ENCODE measurements at places on chromosomes 6 and 20.

- DNase-seq = no peak
These were observed 92.5 kb upstream of the ADGRF1 start for GRCh38 chr6:47134476-47135189.

- DNase-seq = no peak
These were observed 421.0 kb downstream of the TENT5A start for GRCh38 chr6:81331526-81331925.

DNA sequence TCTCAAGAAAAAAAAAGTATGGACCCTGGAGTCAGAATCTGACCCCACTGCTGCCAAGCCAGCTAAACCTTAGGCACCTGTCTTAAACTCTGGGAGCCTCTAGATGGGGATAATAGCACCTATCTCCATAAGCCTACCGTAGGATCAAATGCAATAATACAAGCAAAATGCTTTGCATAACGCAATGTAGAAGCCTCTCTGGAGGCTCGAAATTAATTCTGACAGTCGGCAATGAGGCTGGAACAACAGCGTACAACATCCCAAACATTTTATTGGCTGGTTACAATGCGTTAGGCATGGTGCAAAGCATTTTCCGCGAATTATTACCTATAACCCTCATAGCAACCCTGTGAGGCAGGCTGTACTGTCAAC, 521 bp downstream of the CDK5RAP1 start:
- DNase-seq = no peak

- DNase-seq = no peak
These were observed 10.8 kb upstream of the OR2B2 start for GRCh38 chr6:27922949-27923348.

GRCh38 chr6:158599635-158600034, 39.7 kb downstream of the TMEM181 start:
- no peak for DNase-seq

DNA sequence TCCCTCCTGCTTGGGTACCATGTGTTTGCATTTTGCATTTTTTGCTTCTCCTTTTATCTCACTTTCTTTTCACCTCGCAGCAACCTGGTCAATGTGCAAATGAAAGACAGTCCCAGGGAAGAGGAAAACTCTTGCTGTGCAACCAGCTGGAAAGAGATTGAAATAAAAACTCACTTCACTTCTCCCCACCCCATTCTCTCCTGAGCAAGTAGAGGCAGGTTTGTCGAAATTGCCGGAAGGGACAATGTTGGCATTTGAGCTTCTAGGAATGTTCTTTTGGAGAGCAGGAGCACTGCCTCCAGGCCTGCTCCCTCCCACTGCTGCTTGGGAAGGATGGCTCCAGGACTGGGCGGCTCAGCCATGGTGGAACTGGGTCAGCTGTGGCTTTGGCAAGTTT, 30.6 kb downstream of the KCNG1 start:
- no peak for DNase-seq

- no peak for DNase-seq
These were observed 74.1 kb upstream of the MAP3K7 start for GRCh38 chr6:90660931-90661330.

DNA sequence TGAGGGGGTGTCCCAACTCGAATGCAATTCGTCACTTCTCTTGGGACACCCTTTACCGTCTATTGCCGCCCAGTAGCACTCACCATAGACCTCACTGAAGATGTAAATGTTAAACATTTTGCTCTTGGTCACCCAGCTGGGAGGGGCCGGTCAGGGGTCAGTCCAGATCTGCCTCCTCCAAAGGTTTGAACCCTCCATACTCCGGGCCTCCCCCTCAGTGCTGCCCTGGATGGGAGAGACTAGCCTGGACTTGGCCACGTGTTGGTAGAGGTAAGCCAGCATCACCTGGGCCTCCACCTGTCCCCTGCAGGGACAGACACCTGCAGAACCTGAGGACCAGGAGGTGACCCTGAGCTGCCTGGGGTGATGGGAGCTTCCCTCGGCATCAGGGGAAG, 5.0 kb upstream of the MYT1 start:
- DNase-seq = no peak

DNA sequence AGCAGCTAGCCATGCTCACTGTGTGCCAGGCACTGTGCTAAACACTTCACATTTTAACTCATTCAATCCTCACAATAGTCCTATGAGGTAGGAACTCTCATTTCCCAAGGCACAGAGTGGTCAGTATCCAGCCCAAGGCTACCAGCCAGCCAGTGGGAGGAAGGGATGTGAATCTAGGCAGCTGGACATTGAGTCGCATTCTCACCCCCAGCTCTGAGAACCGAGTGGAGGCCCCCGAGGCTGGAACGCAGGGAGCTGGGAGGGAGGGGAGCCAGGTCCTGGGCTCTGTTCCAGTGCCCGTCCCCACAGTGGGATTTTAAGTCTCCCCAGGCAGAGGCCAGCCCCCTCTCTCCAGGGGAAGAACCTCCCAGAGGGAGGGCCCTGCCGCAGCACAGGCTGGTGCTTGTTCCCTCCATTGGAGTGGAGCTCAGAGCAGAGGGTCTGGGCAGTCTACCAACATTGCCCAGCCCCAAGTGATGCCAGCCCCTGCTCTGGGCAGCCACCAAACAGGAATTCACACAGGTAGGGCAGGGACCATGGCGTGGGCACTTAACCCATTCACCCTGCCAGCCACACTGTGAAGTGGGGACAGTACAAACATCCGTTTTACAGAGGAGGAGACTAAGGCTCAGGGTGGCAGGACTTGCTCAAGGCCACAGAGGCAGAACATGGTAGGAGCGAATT, 131.3 kb downstream of the CEBPB start:
- DNase-seq = no peak

DNA sequence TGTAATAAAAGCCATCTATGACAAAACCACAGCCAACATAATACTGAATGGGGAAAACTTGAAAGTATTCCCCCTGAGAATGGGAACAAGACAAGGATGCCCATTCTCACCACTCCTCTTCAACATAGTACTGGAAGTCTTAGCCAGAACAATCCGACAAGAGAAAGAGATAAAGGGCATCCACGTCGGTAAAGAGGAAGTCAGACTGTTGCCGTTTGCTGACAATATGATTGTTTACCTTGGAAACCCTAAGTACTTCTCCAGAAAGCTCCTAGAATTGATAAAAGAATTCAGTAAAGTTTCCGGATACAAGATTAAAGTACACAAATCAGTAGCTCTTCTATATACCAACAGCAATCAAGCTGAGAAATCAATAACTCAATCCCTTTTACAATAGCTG, 14.0 kb upstream of the RUNX2 start:
- no peak for DNase-seq

GRCh38 chr6:70221025-70221714, 81.7 kb downstream of the COL9A1 start:
- peak; percentile 2 for DNase-seq

- DNase-seq = no peak
These were observed 222.6 kb downstream of the MYLK4 start for GRCh38 chr6:2528156-2528555.

DNA sequence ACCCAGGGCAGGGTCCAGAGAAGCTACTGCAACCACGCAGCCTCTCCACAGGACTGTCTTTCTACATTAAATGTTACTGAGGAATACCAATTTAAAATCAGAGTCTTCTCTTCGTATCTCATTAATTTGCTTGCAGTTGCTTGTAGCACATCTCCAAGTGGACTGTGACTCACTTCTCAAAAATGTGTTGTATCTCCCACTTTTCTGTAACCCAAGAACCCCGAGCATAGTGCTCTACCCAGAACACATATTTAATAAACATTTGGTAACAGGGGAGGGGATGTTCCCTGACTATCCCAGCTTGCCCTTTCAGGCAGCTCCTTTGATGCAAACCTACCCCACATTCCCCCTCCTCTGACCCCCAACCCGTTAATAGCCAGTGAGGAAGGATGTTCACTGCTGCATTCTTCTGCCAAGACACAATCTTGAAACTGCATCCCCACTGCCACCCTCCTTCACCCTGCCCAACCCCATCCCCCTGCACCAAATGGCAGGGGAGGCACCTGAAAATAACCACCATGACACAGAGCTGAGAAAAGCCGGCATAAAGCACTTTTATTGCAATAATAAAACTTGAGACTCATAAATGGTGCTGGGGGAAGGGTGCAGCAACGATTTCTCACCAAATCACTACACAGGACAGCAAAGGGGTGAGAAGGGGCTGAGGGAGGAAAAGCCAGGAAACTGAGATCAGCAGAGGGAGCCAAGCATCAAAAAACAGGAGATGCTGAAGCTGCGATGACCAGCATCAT, 24.2 kb downstream of the FKBP1A start:
- DNase-seq = no peak

DNA sequence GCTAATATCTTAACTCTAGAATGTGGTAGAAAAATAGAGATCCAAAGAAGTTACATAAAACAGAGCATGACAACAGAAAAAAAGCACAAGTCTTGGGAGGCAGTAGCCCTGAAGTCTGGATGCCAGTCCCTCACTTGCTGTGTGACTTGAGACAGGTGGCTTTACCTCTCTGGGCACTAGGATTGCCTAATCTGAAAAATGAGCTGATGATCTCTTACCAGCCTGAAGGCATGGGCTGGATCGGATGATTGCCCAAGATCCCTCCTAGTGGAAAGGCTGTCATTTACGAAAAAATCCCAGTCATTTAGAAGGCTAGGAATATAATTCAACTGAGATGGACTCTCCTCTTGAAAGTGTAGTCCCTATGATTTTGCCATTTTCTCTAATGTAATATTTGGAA, 10.9 kb upstream of the GCM1 start:
- no peak for DNase-seq

GRCh38 chr20:15289337-15289736, 951.9 kb upstream of the FLRT3 start:
- DNase-seq = no peak

- DNase-seq = no peak
These were observed 272.8 kb downstream of the MAFB start for GRCh38 chr20:40416274-40416673.

GRCh38 chr20:24584538-24585356, 115.3 kb downstream of the SYNDIG1 start:
- DNase-seq = no peak

GRCh38 chr20:34968042-34968775, 12.5 kb downstream of the MYH7B start:
- no peak for DNase-seq

DNA sequence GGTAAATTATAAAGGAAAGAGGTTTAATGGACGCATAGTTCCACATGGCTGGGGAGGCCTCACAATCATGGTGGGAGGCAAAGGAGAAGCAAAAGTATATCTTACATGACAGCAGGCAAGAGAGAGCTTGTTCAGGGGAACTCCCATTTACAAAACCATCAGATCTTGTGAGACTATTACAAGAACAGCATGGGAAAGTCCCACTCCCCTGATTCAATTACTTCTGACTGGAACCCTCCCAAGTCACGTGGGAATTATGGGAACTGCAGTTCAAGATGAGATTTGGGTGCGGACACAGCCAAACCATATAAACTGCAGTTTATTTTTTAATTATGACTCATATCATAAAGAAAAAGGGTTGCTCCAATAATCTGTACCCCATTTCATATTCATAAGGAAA, 22.3 kb upstream of the HLA-DQA2 start:
- DNase-seq = no peak

- no peak for DNase-seq
These were observed 52.8 kb upstream of the UST start for GRCh38 chr6:148693882-148694484.

- no peak for DNase-seq
These were observed 334.8 kb downstream of the UTRN start for GRCh38 chr6:144619966-144620365.

DNA sequence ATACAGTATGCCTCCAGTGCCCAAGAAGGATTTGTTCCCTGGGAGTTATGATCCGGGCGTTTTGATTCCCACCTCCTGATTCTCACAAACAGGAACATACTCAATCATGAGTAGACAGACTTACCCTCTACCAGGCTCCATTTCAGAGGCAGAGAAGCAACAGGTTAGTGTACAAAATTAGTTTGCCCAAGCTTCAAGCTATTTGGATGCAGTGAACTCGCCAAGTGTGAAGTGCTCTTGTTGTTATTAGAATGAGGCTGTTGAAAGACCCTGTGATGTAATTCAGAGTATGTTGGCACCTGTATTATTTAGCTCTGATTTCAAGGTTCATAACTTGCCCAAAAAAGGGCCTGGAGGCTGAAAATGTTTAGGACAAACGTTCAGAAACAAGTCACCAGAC, 247.0 kb downstream of the PHACTR1 start:
- no peak for DNase-seq

DNA sequence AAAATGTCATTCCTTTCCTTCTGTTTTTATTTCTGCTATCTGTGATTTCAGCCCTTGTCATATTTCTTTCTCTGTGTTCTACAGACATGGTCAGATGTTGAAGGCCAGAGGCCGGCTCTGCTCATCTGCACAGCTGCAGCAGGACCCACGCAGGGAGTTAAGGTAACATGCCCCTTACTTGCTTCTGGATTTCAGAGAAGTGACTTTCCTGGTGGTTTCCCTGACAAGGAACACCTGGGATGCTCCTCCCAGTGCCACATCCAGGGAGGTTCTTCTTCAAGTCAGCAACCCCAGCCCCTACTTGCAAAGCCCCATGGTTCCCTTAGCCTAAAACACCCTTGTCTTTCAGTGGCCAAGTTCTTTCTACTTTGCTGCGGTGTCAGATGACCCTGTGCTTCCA, 41.3 kb downstream of the CDH26 start:
- DNase-seq = no peak

DNA sequence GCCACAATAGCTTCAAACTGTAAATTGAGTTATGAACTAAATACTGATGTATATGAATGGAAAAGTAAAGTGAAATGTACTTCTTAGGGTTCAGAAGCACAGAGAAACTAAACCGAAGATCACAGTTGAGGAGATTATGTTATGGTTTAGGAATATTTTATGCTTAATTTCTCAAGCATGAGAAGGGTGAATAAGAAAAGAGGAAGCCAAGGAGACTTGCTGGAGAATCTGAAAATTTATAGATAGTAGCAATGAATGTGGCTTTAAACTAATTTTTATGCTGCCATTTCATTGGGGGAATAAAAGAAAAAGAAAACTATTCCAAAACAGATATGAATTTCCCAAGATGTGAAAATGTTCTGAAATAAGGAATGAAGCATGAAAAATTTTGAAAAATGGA, 5.6 kb downstream of the ANKS1A start:
- DNase-seq = no peak

DNA sequence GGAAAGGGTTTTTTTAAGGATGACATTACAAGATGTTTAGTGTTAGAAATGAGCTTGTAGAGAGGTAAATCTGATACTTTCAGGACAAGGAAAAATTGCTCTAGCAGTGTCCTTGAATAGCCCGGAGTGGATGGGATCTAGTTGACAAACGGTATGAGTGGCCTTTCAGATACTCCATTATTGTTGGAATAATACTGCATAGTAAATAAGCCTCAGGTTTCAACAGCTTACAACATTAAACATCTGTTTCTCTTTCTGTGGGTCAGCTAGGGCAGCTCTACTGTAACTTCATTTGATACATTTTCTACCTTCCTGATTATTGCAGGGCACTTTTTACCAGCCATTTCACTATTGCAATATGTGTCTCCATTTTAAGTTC, 118.0 kb downstream of the B3GAT2 start:
- no peak for DNase-seq

- no peak for DNase-seq
These were observed 395.3 kb downstream of the TBC1D32 start for GRCh38 chr6:120938876-120939472.
